ENCODE measurements at places on chromosomes 3 and 15.

GRCh38 chr15:42619656-42620371, 44.4 kb downstream of the STARD9 start:
- no peak for DNase-seq

DNA sequence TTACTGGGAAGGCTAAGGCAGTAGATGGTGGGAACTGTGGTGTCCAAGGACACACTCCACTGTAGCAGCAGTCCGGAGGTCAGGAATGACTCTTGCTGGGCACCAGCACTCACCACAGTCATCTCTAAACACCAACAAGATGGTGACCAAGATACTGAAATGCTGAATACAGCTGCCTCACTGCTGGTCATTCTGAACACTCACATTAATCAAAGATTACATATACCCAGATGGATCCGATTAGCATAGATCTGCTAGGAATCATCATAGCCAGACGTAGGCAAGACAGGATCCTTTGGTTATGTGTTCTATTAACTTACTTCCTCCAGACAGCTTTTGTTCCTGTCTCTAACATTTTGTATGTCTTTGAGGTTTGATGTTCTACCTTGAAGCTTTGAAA, 134.9 kb upstream of the BFSP2 start:
- DNase-seq: no peak

- DNase-seq: peak; percentile 33
Measured at GRCh38 chr3:9397906-9398699, 688 bp downstream of the SETD5 start.

- no peak for DNase-seq
Measured at GRCh38 chr3:61541694-61542093, 19.7 kb upstream of the PTPRG start.

GRCh38 chr15:29822100-29822683, at the start of gene TJP1:
TSS of gene TJP1 (minus strand) at chr15:29822468. CDS start at chr15:29822028, 440 bp downstream.
- DNase-seq: no peak

GRCh38 chr3:11084677-11085076, 69.6 kb upstream of the HRH1 start:
- DNase-seq: no peak
